Esophagus squamous epithelium (tissue), 5 donors: ENCODE measurements at places on chromosomes 3 and 15. TPM values are rescaled to one million over a fixed set of nuclear protein-coding genes. Genes with fewer than 3 reads are reported as not detected.

CD96 gene
- total RNA-seq: 3.0 TPM

MYH15 gene
- total RNA-seq: not detected

FGF12 gene
- total RNA-seq: 1.1 TPM

ZNF197 gene
- total RNA-seq: 11.6 TPM

CRYGS gene
- total RNA-seq: 1.3 TPM

GOLGA6D gene
- not detected for total RNA-seq

BCL2A1 gene
- 0.45 TPM for total RNA-seq

ABHD2 gene
- total RNA-seq: 49.3 TPM

SNRPA1 gene
- total RNA-seq: 29.7 TPM

- DNase-seq: no peak
These were observed 90.8 kb downstream of the ZPLD1 start for GRCh38 chr3:102525624-102526023.

- DNase-seq: no peak
These were observed 167.9 kb downstream of the BBX start for GRCh38 chr3:107690522-107691138.

DNA sequence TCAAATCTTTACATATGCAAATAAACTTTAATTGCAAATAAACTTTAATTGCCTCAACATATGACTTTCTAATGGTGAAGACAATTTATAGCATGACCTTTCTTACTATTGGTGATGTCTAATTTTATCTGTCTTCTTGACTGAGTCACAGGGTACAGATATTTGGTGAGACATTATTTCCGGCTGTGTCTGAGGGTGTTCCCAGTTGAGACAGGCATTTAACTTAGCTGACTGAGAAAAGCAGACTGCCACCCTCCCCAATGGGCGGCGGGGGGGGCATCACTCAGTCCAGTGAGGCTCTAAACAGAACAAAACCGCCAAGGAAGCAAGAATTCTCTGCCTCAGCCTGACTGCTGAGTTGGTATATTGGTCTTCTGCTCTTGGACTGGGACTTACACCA lies 160.0 kb downstream of the TBL1XR1 start:
- no peak for DNase-seq

DNA sequence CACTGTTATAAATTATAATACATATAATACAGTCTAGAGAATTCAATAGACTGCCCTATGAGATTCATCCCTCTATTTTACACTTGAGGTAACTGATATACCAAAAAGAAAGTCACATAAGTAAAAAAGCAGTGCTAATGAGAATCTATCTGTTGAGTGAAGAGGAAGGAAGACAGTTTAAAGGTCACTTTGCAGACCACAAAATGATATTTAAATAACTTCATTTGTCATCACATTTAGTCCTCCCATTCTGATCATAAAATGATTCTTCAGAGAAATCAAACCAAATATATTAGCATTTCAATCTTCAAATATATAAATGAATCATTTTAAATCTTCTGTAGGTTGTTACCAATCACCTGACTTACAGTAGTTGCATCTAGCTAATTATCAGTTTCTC lies 60.5 kb upstream of the CCDC50 start:
- no peak for DNase-seq

- no peak for DNase-seq
These were observed 17.0 kb upstream of the ACTC1 start for GRCh38 chr15:34812369-34812768.

DNA sequence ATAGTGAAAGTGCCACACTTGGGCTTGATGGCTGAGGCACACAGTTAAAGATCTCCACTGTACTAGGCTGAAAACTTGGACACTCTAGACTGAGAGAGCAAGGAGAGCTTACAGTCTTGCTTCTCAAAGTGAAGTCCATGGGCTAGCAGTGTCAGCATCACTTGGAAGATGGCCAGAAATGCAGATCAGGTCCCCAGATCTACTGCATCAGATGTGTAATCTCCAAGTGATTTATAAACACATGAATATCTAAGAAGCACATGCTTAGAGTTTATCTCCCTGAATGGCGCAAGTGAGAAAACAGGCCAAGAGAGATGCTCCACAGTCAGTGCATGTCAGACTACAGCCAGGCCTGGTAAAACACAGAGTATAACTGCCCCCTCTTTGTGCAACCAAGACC lies 308.6 kb downstream of the CLSTN2 start:
- no peak for DNase-seq

- no peak for DNase-seq
These were observed 65.8 kb upstream of the PTX3 start for GRCh38 chr3:157370867-157371266.

GRCh38 chr3:89802881-89803280 lies 695.5 kb downstream of the EPHA3 start:
- no peak for DNase-seq

GRCh38 chr3:9786825-9787669 lies 5.2 kb downstream of the TADA3 start:
- no peak for DNase-seq

- no peak for DNase-seq
These were observed 14.0 kb downstream of the AMIGO3 start for GRCh38 chr3:49705390-49705960.

DNA sequence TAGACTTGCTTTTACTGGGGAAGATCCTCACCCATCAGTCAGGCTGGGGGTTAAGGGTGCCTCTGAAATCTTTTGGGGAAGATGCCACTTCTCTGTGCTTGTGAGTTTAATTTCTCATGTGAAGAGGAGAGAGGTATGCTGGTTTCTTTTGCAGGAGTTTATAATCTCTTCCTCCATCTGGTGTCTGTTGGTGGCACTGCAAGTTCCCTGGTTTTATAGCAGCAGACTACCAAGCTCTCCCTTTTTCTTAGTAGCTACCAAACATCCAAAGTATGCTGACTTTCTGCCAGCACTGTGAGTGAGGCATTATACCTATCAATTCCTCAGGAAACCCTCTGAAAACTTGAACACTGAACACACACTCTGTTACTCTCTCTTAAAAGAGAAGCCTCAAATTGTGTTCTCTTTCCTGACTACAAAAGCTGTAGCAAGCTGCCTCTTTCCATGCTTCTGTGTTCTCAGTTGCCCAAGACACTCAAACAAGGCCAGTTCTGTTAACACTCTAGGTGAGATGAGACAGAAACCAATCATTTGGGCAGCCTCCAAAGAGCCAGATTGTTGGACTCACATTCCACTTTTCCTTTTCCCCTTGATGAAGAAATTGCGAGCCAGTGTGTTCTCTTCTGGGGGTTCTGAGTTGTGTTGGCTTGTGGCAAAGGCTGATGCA lies 299.5 kb downstream of the GAP43 start:
- no peak for DNase-seq

DNA sequence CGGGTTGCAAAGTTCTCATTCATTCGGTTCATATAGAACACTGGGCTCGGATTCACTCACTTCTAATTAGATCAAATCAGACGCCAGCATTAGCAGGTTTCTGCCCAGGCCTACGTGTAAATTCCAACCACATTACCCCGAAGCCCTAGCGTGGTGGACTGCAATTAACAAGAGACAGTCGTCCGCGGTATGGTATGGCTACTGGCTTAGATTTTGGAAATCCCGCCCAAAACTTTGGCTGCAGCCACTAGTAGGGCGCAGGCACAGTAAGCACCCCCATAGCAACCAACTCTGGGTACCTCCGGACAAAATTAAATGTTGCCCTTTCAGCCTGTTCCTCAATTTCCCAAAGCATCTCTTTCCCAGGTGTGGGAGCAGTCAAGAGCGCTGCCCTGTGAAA lies 771 bp downstream of the RARRES1 start:
- DNase-seq: no peak

DNA sequence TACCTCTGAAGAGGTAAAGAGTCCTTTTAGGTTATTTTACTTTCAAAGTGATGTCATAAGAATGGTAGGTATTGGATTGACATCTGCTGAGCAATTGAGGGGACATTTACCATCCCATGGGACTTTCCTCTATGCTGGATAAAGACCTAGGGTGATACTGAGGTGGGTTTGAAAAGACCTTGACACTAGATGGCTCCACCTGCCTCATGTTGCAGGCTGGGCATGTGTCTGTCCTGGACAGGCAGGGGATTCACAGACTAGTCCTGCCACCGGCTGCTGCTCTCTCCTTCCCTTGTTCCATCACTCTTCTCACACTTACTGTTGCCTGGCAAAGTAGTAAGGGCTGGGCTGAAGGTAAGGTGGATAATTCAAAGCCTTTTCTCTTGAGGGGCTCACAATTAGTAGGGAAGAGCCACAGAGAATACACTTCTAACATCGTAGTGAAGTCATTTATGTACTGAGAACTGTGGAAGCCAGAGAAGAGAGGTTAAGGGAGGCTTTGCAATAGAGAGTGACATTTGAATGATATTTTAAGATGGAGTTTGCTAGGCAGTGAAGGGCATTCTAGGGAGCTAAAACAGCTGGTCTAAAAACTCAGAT lies 27.7 kb downstream of the TRAK1 start:
- no peak for DNase-seq

DNA sequence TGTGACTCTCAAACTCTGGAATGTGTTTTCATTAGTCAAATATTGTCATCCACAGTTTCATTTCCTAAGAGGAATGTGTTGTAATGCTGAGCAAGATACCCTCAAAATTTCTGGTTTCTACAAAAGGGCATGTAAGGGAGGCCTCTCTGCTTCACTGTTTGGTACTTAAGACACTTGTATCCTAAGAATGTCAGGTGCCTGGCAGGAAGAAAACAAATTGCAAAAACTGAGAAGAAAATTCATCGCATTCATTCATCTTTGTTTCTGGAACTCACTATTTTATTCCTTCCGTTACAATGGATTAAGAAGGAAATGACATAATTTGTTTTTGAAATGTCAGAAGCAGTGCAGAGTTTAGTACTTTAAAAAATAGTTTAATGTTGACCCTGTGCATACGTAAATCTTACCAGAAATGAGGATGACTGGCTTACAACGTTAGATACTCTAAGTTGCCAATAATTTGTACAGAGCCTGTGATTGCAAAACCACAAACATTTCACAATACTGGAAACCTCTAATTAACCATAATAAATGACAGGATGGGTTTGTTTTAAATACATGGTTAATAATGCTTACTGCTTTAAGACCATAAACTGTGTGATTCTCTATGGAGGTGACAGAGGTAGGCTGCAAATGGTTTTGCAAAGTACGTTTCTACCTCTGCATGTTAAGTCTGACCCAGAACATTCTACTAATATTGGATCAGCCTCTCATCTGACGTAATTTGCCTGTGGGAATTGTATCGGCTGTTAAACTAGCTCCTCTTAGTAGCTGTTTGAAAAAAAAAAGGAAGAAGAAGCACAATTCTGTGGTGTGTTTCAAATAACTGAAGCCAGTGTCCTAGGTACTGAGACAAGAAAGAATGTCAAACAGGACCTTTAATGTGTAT lies 477.8 kb downstream of the RBMS3 start:
- DNase-seq: no peak

DNA sequence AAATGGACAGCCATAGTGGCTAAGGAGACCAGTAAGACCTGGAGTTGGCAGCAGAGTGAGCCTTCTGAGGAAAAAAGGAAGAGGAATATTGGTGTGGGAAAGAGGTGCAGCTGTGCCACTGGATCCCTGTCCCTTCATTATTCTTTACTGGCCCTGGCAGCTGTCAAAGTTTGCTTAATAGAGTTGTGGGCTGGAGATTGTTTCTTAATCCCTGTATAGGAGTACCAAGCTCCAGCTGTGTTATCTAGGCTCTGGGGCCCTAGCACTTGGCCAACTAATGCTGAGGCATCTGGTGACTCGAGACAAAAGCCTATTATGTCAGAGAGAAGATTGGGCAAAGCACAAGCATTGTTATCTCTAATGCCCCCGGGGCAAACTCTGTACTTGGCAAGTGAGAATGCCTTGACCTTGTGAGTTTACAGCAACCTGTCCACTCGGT lies 61.4 kb downstream of the ZNF609 start:
- DNase-seq: no peak

DNA sequence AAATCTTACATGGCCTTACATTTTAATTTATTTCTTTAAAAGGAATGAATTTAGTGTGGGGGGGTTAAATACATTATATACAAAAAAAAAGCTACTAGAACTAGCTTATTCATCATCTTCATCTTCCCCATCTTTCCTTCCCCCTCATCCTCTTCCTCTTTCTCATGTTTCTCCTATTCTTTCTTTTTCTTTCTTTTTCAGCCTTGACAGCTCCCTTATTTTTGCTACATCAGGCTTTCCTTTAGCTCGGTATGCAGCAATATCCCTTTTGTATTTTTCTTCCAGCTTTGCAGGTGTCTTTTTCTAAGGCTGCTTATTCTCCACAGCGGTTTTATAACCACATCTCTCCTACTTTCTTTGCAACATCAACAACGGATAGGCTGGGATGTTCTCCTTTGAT lies 41.3 kb upstream of the PDE8A start:
- DNase-seq: no peak

DNA sequence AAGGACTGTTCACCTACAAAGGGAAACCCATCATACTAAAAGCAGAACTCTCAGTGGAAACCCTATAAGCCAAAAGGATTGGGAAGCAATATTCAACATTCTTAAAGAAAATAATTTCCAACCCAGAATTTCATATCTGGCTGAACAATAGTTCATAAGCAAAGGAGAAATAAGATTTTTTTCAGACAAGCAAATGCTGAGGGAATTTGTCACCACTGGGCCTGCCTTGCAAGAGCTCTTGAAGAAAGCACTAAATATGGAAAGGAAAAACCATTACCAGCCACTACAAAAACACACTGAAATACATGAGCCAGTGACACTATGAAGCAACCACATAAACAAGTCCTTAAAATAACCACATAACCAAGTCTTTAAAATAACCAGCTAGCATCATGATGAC lies 28.9 kb upstream of the DCBLD2 start:
- no peak for DNase-seq

DNA sequence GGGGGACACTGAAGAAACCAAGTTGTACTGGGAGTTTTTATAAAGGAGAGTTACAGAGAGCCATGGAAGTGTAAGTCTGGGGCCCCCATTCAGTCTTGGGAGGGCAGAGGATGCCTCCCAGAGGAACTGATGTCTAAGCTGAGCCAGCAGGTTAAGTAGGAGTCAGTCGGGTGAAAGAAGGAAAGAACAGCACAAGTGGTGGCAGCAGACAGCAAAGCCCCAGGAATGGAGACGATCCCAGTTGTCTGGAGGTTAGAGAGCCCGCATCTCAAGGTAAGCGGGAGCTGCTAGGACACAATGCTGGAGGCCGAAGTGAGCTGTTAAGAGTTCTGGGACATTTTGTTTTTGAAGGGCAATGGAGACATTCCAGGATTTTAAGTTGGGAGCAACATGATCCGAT lies 88.8 kb downstream of the TAMM41 start:
- DNase-seq: no peak

DNA sequence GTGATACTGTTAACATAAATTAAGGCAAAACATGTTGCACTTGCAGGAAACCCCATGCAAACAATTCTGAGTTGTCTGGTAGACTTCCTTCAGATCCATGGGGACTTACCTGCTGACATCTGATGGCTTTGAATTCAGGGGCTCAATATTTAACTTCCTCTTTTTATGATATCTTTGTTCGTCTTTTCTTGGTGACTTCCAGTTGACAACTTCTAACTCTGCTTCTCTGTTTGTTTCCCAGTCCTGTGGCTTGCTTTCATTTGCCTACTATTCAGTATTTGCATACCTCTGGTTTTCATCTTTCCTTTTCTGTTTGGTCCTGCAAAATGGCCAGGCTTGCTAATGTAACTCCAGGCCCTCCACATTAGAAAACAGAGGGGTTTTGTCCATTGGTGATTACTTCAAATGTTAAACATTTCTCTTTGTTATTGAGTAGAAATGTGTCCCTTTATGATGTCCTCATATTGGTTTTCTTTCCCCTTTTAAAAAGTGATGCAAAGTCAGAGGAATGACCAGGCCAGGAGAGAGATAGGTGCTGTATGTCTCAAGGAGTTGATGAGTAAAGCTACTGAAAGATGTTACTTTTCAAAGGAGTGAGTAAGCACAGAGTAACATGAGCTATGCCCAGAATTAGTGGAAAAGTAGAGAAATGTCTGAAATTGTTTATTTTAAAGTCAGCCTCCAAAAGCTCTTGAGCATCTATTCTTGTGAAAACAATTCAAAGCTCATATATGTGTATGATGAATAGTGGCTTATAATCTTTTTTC lies 335.9 kb downstream of the LPP start:
- DNase-seq: no peak
